ENCODE measurements at places on chromosomes 5 and 9.

DNA sequence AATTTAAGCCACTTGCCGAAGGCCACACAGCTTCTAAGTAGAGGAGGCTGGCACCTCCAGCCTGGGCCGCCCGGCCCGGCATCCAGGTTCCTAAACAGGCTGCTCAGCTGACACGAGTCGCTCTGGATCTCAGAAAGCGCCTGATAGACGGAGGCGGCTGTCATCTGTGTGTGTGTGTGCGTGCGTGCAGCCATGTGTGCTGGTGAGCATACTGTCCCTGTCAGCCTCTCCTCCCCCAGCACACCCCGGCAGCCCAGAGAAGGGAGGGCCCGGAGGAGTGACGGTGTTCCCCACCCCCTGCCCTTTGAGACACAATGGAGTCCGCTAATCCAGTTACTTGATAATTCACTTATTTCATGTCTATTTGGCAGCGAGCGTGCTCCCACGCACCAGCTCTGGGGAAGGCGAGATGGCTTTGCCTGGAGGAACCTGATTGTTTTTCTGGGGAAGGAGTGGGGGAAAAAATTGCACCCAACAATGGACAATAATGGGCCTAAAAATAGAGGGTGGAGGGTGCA, 20.0 kb downstream of the NTNG2 start:
- DNase-seq: no peak

DNA sequence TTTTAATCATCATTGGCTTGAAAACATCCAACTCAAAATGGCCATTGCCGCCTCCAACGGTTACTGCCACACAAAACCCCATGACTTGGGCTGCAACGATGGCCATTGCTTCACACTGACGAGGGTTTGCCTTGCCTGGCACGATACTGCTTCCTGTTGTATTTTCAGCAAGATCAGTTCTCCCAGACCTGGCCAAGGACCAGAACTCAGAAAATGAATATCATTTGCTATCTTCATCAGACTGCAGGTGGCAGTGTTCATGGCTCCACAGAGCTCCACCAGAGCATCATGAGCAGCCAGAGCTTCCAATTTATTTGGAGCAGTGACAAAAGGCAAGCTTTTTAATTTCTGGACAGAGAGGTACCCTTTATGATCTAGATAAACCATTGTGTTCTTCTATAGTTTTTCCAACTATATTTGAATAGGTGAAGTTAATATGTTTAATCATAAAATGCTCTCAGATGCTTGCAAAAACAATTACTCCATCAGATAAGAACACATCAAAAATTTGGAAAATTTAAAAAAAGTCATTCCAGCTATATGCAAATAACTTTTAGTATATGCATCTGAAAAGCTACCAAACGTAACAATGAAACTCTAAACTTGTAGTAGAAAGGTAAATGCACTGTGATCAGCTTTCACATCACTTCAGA, 10.4 kb downstream of the AMACR start:
- no peak for DNase-seq

DNA sequence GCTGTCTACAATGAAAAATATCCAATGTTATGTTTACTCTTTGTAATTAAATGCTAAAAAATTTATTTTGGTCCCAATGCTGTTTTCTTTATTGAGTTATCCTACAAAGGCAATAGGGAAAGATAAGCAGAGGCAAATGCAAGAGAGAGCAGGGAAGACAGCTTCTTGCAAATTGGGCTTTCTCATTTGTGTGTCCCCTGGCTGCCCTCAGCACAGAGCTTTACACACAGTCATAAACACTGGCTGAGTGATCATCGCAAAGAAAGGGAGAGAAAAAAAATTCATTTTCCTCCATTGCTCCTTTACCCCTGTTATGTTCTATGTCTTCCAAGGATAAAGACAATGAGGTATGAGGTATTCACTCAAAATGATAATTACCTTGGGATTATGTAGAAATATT, 2.3 kb upstream of the TSSK1B start:
- DNase-seq: no peak

DNA sequence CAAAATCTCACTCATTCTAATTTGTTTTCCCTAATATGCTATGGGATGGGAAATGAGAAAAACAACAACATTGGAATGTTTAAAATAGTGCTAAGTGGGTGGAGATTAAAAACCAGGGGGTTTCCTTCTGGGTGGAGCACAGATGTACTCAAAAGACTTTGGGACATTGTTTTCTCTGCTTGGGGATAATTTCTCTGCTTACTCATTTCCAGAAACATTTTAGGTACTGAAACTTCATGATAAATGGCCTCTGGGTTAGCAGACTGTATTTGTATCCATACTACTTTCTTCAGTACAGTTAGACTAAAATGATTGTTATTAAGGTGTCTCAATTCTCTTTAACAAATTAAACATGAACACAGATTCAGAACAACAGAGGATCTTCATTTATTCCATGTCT, 17.4 kb downstream of the ELOVL7 start:
- DNase-seq: no peak

DNA sequence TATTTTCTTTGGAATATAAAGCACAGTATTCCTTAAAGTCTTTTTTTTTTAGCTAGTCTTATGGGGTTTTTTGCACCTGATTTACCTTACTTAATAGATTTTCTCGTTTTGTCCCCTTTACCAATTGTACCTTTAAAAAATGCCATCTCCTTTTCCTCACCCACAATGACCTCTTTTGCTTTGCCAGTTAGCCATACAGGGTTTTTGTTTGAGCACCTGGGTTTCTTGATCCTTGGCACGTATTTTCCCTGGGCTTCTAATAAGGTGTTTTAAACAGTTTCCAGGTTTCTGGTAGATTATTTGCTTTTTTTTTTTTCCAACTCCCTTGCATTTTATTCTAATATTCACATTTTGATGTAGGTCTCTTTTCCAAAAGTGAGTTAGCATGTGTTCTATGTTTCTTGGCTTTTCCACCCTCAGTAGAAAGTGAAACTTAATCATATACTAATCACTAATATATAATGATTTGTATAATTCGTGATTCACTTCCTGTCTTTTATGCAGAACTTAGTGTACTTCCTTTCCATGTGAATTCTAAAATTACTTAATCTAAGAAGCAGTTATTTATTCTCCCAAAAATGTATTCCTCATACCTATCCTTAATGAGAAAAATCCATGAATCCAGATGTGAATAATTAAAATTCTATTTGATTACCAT, 673.9 kb upstream of the RGMB start:
- DNase-seq: no peak

DNA sequence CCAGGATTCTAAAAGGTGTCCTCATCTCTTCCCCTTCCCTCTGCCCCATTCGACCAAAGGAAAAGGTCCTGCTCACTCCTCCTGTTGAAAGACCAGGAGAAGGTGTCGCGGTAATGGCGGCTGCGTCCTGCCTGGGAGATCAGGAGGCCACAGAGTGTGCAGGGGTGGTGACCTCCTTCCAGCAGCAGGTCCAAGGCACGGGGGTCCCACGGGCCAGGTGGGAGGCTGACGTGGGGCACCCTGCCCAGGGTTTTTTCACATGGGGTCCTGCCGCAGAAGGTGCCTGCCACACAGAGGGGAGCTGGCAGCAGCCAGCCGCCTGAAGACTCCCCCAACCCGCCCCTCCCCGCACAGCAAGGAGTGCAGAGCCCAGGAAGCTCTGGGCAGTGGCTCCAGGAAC, 22.2 kb upstream of the ADAMTS2 start:
- DNase-seq: no peak

GRCh38 chr5:10577371-10578292, 13.8 kb downstream of the ANKRD33B start:
- DNase-seq: no peak

- DNase-seq: no peak
Observed at GRCh38 chr9:34185778-34186551, 7.1 kb downstream of the UBAP1 start.

GRCh38 chr9:135975834-135976233, 14.7 kb upstream of the UBAC1 start:
- no peak for DNase-seq

DNA sequence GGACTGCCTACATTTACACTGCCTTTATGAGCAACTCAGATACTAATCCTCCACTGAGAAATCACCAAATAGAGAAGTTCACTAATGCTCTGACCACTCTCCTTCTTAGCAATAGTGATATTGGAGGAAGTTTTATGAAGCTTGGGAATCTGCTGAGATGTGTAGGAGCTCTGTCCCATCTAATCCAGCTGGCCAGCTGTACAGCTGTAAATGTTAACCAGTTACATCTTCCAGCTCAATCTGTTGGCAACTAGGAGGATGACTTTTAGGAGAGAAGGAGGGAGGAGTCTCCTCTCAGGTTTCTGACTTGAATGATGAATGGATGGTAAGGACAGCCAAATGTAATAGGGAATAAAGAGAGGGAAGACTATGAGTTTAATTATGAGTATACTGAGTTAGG, 36.3 kb upstream of the LRRC19 start:
- DNase-seq: no peak

DNA sequence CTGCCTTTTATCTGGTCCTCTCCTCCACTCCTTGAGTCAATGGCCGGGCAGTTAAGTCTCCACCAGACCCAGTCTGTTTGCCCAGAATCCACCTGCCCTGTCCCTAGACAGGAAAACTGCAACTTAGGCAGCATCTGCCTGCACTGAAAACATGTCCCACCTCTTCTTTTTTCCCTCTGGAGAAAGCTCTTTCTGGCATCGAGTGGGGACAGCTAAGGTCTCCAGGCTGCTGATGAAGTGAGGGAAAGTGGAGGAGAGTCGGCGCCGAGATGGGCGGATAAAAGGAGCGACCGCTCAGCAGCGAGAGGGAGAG, 243 bp upstream of the SHISAL2B start:
- DNase-seq: no peak

- DNase-seq: no peak
Observed at GRCh38 chr9:115291841-115292240, 173.9 kb upstream of the TNC start.

GRCh38 chr9:5879419-5880181, 11.1 kb upstream of the MLANA start:
- DNase-seq: no peak

DNA sequence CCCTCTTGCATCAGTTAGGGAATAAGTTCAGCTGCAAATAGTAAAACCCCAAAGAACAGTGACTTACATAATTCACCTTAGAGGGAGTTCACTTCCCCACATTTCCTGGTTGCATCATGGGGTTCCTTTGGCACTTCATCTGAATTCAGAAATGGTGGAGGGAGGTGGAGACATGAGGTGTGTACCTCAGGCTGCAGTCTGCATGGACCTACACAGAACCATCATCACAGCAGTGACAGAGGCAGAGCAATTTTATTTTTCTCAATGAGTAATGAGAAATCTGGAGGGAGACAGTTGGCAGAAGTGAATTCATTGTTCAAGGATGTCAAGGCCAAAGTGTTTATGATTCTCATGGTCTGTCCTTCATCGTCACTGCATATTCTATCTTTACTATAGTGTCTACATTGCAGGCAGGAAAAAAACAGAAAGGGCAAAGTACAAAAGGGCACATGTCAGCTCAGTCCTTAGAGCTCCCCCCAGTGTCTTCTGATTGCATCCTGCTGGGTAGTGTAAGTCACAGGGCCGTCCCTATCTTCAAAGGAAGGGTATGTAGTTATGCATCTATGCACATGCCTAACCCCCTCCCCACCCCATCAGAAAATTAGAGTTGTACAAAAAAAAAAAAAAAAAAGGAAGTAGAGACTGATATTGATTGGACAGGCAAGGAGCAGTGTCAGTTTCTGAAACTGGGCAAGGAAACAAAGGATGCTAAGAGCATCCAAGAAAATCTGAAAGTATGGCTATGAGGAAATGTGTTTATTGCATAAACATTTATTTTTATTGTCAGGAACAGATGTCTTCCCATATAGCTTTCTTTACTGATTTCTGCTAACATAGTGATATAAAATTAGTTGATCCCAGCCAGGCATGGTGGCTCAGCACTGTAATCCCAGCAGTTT, 132.7 kb upstream of the APC start:
- no peak for DNase-seq

GRCh38 chr5:24823625-24824024, 178.8 kb upstream of the CDH10 start:
- no peak for DNase-seq

DNA sequence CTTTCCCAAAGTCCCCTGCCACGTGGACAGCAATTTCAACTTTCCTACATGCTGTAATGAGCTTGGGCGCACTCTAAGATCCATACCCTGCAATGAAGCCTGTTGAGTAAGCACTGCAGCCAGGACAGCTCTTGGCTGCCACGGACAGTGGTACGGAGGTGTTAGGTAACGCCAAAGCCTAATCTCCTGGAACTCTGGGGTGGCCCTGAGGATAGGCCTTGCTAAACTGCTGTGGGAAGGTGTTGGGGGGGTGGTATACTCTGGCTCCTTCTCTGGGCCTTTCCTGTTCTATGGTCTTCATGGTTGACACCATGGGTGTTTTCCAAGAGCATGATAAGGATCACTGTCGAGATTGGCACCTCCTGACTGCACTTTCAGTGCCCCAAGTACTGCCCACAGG, 66.4 kb upstream of the PITX1 start:
- no peak for DNase-seq

GRCh38 chr9:35274993-35275392, 113.2 kb downstream of the UNC13B start:
- no peak for DNase-seq

DNA sequence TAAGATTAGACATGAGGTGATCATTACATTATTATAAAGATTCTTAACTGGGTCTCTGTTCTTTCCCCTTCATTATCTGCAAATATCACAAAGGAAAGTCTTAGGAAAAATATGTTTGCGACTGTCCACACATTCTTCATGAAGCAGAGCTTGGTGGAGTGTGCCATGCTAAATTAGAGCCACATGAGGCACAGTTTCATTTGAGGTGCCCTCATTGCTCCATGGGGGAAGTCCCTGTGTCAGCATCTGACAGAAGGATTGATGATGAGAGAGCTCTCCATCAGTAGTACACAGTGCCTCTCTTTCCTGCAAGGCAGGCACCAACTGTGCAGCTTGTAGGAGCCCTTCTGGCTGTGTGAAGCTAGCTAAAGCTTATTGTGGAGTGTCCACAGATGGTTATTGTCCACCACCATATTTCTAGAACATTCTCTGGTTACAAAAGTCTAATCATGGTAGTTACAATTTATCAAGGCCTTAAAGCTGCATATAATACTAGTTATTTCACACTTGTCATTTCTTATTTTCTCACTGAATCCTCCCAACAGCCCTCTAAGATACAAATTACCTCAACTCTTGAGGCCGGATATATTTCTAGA, 63.9 kb downstream of the C9orf152 start:
- DNase-seq: no peak

- DNase-seq: no peak
Observed at GRCh38 chr5:170338933-170339779, 41.6 kb upstream of the LCP2 start.

GRCh38 chr9:87671478-87671877, 54.4 kb upstream of the CTSL start:
- DNase-seq: no peak

DNA sequence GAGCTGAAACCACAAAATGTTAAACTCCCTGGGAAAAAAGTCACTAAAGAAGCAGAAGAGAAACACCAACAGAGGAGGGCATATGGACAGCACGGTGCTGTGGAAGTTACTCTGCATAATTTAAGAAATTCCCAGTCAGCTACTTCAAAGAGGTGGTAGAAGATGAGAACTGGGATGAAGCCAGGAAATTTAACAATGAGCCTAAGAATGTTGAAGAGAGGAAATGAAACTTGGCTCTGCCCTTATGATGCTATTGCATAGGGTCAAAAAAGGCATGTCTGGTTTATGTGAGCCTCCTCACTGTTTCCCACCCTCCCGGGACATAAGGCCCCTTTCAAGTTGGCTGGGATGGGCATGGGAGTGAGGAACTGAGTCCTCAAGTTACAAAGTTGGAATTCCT, 25.4 kb upstream of the SNX18 start:
- no peak for DNase-seq

- DNase-seq: no peak
Observed at GRCh38 chr9:92378865-92379560, 25.4 kb downstream of the OGN start.

All from NCI-H187 (cell line).